Cortex of kidney (tissue), 1 donor: ENCODE measurements at places on chromosomes 3 and 15.

DNA sequence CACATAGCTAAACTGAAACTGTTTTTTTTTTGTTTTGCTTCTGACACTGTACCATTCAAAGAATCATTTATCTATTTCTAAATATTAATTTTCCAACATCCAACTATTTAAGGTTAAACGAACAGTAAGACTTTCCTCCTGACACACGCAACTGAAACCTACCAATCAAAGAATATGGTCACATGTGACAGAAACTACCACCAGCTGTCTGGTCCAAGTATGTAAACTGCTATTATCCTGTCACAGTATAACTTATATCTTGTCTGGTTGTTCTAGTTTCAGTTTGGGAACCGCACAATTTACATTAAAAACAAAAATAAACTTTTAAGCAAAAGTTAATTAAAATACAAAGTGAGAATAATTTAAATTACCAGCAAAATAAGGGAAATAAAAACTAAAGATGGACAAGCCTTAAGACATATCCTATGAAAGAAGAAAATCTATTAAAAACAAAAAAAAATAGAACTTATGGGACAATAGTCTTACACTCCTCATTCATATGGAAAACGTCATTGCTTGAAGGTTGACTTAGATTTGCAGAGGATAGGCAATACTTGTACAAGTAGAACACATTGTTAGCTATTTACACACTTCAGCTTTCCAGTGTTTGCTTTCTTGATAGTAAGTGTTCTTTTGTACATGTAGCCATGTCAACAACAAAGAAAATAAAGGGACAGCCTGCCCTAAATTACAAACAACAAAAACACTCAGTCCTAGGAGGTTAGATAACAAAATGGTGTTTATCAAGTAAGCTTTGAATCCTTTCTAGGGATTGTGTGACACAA is 26.8 kb upstream of the CHRM5 start:
- DNase-seq = no peak

- DNase-seq = peak; percentile 27
Observed at GRCh38 chr15:40340740-40341400, at the start of gene CCDC9B. TSS of gene CCDC9B (minus strand) at chr15:40340939. CDS start at chr15:40340819, 120 bp downstream.

GRCh38 chr3:52820736-52821135 is 9.7 kb downstream of the ITIH4 start:
- DNase-seq = no peak

GRCh38 chr3:123489400-123490004 is 40.6 kb upstream of the ADCY5 start:
- DNase-seq = no peak

GRCh38 chr3:56086355-56086754 is 381.9 kb downstream of the ERC2 start:
- DNase-seq = no peak

- no peak for DNase-seq
Observed at GRCh38 chr15:41630616-41631217, 29.5 kb upstream of the MGA start.

GRCh38 chr3:147945968-147946519 is 536.9 kb downstream of the ZIC1 start:
- no peak for DNase-seq

- DNase-seq = no peak
Observed at GRCh38 chr3:138921316-138922292, 25.3 kb downstream of the FOXL2 start.
